ENCODE measurements at places on chromosomes 6 and 20. TPM values are rescaled to one million over a fixed set of nuclear protein-coding genes. Genes with fewer than 3 reads are reported as not detected.
A peak's percentile ranks its signal among the peaks of the same experiment; 100 is the strongest.

DNA sequence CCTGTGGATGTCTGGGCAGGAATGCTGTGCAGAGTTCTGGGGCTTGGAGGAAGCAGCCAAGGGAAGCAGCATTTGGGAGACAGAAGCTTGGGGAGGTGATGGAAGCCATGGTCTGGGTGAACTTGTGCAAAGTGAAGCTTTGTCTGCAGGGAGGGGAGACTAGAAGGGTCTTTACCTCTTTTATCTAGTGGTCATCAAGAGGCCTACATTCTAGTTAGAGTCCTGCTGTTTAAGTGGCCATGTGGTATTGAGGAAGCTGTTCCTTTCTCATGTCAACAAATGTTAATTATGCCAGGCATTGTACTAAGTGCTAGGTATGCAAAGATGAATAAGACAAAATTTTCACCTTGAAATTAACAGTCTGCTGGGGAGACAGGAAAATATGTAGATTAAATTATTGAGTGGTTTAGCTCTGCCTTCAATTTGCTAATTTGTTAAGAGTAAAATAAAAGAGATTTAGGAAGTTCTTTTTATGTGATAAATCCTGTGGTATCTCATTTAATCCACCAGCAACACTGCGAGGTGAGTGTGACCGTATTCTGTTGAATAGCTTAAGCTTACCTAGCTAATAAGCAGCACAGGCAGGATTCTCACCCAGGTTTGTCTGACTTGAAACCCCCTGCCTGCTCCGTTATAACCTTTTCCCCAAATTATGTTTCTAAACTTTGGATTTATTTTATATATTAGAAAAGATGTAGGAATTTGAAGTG lies 43.1 kb downstream of the ARID1B start:
- DNase-seq = no peak

Gene LCA5
- total RNA-seq = 3.6 TPM

GRCh38 chr6:37516920-37517405 lies 17.3 kb upstream of the CCDC167 start:
- no peak for DNase-seq

Gene HSD17B8
- total RNA-seq = 6.5 TPM

DNA sequence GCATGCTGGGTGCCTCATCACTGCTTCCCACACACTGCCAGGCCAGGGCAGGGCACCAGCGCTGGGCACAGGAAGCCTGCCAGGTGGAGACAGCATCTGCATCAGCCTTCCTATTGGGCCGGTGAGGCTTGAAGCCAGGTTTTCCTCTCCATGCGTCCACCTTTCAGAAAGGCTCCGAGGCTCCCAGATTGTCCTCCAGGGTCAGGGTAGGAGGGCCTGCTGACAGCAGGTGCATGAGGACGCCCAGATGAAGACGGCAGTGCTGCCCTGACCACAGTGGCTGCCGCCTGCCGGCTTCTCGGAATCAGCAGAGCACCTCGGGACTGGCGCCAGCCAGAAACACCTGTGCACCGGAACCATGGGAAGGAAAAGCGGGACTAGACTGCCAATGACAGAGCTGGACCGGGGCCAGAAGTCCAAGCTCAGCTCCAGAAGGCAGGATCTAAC lies 170.5 kb upstream of the CST7 start:
- DNase-seq = no peak

DNA sequence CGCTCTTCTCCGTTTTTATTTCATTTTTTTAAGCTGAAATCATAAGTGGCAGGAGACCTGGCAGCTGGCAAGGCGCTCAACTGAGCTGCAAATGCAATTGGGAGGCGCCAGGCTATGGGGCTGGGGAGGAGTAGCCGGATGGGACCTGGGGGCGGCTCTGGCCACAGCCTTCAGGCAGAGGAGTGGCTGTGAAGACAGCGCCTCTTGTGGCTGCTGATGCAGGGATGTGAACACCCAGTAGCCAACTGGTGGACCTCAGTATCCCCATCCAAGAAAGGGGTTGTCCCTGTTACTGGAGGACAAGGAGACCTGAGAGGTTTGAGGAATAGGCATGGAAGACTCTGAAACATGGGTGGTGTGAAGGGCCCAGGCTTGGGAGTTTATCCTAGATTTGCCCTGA lies 12.6 kb downstream of the KCNK17 start:
- peak; percentile 39 for DNase-seq

DNA sequence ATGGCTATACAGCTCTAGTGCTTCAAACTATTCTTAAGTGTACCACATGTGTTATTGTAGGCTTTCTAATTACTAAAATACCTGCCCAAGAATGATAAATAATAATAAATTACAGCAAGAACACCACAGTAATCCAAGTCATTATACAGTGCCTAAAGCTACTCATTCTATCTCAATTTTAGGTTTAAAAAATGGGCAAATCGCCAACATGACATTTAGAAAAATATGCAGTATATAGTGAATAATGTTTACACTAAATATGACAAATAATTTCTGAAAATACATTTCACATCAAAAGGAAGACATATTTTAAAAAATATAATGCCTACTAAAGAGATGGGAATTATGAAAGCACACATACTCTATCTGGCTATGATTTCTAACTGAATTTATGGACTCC lies 91.8 kb downstream of the MAN1A1 start:
- DNase-seq = no peak

DNA sequence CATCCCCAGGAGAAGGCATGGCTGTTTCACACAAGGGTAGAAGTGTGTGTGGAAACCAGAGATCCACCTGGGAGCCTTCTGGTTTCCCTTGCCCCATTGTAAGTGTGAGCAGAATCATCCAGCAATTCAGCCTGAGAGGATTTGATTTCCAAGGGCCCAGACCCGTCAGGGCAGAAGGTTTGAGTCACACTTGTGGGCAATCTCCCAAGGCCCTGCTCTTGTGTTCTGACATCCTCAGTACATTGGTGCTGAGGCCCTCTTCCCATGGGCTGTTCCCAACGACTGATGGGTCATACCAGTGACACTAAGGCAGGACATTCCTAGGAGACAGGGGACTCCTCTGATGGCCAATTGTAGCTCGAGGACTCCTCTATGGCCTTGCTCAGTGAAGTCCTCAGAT lies 58.2 kb upstream of the POLR1H start:
- DNase-seq = no peak

Gene MPIG6B
- not detected for total RNA-seq

- DNase-seq = no peak
Measured at GRCh38 chr20:40175296-40175695, 513.7 kb downstream of the MAFB start.

GRCh38 chr6:11563793-11564192 lies 26.2 kb downstream of the TMEM170B start:
- DNase-seq = no peak

DNA sequence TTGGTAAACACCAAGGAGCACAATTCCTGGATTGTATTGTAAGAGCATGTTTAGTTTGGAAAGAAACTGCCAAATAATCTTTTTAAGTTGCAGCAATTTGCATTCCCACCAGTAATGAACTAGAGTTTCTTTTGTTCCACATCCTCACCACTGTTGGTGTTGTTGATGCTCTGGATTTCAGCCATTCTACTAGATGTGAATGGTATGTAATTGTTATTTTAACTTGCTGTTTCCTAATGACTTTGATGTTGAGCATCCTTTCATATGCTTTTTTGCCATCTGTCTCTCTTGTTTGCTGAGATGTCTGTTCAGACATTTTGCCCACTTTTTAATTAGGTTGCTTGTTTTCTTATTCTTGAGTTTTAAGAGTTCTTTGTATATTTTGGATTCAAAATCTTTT lies 1654.1 kb downstream of the GRIK2 start:
- DNase-seq = no peak

- DNase-seq = no peak
Measured at GRCh38 chr20:35271904-35272303, 6.0 kb downstream of the MMP24OS start.

DNA sequence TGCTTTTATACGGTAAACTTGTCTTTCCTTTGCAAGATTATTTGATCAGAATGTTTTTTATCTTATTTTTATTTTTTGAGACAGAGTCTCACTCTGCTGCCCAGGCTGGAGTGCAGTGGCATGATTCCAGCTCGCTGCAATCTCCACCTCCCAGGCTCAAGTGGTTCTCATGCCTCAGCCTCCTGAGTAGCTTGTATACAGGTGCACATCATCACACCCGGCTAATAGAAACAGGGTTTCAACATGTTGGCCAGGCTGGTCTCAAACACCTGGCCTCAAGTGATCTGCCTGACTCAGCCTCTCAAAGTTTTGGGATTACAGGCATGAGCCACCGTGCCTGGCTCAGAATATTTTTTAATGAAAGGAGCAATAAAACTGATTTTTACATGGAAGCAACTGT lies 8.9 kb upstream of the LPIN3 start:
- DNase-seq = no peak

Gene BPIFA1
- not detected for total RNA-seq

Gene MAS1
- total RNA-seq = not detected

DNA sequence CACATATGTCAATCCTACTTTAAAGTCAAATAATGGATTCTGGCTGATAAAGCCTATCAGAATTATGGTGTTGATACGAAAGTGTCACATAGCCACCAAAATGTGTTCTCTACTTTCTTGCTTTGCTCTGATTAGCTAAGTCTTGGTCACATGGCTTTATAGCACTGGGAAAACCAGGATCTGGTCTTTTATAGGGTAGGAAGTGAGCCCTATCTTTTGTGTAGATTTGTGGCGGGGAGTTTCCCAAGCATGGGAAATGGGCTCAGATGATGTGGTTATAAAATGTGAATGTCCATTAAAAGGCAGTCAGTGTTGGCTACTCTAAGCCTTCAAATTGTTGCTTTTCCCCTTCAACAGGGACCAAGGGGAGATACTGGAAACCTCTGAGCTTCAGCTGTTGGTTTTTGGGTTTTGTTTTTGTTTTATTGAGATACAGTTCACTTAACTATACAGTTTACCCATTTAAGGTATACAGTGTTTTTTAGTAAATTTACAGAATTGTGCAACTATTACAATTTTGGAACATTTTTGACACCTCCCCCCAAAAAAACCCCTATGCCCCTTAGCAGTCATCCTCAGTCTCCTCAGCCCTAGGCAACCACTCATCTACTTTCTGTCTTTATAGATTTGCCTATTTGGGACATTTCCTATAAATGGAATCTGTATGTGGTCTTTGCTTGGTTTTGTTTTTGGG lies 12.2 kb downstream of the RRP36 start:
- no peak for DNase-seq

- no peak for DNase-seq
Measured at GRCh38 chr6:88031550-88031949, 16.1 kb upstream of the SPACA1 start.

GRCh38 chr20:2122936-2123335 lies 21.3 kb downstream of the STK35 start:
- no peak for DNase-seq

Gene BPIFB1
- not detected for total RNA-seq

Gene SIRPB1
- not detected for total RNA-seq

DNA sequence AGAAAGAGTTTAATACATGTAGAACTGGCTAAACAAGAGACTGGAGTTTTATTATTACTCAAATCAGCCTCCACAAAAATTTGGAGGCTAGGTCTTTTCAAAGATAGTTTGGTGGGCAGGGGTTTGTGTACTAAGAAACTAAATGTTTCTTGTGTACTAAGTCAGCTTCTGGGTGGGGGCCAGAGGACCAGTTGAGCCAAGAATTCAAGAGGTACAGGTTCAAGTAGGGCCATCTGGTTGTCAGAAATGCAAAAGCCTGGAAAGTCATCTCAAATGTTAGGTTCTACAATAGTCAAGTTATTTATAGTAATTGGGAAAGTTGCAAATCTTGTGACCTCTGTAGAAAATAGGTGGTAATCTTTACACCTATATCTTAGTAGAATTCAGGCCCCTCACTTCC lies 51.7 kb downstream of the CEP43 start:
- no peak for DNase-seq

- DNase-seq = no peak
Measured at GRCh38 chr6:73349311-73349710, 4.8 kb downstream of the DPPA5 start.

GRCh38 chr20:53162251-53162835 lies 190.2 kb downstream of the TSHZ2 start:
- peak; percentile 17 for DNase-seq

GRCh38 chr6:44674226-44675155 lies 287.0 kb downstream of the CDC5L start:
- no peak for DNase-seq

DNA sequence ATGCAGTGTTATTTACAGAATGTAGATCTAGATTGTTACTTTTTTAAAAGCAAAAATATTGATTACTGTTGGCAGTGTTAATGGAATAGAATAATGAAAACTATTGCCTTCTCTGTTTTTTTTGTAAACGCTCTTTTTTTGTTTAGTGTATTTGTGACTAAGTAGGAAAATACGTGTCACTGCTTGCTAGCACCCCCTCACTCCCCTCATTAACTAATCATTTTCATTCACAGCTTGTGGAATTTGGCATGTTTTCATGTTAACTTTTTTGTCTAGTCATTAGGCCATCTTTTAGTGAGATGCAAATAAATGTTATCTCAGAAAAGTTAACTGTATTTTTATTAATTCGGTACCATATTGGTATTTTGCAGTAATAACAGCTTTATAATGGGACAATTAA lies 29.8 kb downstream of the ADGRG6 start:
- DNase-seq = no peak

GRCh38 chr6:106149472-106150069 lies 63.4 kb downstream of the PRDM1 start:
- DNase-seq = no peak

DNA sequence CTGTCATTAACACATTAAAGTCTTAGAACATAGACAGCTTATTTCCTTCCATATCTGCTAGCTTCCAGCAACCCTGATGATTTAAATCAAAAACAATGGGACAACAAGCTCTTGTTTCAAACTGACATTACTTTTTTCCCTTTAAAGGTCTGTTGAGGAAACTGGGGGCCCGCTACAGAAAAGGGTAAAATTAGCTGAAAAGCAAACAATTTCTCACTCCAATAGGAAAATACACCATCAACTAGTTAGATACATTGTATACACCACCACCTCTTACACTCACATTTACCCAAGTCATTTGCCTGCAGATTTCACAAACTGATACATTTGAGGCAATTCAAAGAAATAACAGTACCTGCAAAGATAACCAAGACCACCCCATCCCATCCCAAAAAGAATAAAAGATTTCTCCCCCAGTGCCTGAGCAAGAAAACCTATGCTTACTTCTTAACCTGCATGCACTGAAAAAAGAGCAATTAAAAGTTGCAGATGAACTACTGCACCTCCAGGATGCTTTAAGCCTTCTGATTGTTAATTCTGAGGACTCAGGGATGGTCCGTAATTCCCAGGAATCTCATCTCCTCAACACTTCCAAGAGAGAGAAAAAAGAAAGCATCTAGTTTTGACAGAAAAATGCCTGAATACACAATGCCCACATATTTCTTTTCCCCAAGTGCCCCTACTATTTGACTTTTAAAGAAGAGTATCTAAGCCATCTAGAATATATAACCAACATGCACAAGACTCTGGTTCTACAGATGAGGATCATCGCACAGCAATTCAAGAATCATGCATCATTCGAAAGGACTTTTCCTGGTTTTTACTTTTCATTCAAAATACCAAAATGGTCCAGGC lies 5.6 kb downstream of the ZMYND8 start:
- no peak for DNase-seq

All from endothelial cell (in vitro differentiated cells).